ENCODE measurements at places on chromosomes 7 and 10.

- no peak for DNase-seq
These were observed 129.4 kb upstream of the PLPP4 start for GRCh38 chr10:120327675-120328074.

DNA sequence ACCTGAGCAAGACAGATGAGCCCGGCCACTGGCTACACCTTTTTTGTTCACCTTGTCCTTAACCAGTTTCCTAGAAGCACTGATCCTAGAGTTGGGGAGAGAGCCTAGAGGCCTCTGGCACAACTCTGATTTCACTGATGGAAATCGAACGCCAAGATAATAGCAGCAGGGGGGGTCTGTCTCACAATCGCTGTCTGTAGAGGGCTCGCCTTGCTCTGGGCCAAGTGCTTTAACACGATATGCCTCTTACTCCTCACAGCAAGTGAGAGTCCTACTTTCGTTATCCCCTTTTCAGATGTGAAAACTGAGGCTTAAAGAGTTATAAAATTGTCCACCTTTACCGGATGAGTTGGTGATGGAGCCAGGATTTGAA lies 472 bp downstream of the RASSF4 start:
- DNase-seq: no peak

GRCh38 chr7:44284881-44285541 lies 40.4 kb downstream of the CAMK2B start:
- DNase-seq: no peak

GRCh38 chr10:13536674-13537366 lies 8.0 kb upstream of the BEND7 start:
- DNase-seq: peak; percentile 77

- no peak for DNase-seq
These were observed 1.5 kb upstream of the PARD3 start for GRCh38 chr10:34816501-34817002.

DNA sequence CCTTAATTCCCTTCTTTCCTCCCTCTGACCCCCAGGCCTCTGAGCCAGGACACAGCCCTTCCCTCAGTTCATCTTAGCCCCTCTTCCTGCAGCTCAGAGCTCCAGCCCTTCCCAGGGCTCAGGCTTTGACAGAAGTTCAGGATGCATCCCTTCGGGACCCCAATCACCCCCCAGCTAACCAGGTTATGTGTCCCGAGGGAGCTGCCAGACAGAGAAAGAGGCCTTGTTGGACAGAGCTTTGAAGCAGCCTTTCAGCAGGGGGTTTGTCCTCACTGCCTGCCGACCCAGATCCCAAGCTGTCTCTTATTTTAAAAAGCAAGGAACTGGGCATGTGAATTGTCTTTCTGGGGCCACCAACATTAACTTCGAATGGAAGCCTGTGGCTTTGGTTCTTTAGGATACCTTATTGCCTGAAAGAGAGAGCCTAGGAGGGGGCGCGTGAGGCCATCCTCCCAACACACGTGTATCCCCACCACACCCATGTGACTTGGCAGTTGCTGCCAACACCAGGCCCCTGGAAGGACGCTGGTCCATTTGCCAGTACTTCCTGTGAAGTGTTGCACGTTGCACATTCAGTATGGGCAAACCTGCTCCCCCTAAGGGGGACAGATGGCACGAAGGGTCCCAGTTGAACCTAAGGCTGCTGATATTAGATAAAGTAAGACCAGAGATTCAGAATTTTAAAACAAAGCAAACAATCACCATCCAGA lies 858 bp downstream of the CCDC136 start:
- DNase-seq: no peak

Measured in iPS DF 6.9 (cell line).